ENCODE measurements at places on chromosomes 1 and 21.
A peak's percentile ranks its signal among the peaks of the same experiment; 100 is the strongest.

DNA sequence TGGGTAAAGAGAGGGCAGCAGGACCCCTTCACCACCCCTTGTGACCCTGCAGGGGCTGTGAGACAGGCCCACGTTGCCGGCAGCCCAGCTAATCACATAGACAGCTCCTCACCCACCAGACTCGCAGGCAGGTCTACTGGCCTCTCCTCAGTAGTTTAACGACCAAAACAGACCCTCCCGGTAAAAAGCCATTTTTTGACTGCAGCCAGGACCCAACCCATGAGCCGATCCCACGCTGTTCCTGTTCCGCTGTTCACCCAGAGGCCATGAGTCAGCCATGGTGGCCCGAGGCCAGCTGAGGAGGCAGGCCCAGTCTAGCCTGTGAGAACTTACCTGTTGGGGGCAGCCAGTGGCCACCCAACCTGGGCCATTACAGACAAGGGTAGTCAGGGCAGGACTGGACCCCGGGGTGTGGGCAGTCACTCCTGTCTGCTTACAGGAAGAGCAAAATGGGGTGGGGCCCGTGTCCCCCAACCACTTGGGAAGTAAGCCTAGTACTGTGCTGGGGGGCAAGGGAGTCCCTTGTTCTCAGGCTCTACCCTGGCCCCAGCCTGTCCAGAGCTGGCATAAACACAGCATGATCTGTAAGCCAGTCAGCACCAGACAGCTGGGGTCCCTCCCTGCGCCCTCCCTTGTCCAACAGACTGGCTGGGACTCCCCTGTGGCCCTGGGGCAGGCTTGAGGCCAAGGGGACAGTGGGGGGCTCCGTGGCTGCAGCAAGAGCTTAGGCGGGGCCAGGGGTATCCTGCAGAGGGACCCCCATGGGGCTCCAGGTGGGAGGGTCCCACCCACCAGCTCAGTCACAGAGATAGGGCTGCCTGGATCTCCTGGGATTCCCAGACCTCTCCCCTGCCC lies 61.9 kb downstream of the WNT9A start:
- peak; percentile 91 for DNase-seq

DNA sequence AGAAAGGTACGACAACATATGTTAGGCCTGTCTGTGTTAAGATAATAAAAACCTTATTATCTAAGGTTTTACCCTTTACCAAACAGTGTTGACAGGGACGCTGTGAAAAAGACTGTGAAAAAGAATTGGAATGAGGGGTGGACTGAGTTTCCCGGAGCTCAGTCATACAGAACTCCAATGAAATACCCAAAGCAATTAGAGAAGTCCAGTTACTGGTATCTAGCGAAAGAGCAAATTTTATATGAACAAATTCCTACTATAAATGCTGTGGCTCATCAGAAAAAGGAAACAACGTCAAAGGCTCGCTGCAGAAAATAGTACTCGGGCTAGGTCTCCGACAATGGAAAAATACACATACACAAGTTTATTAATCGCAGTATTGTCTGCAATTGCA lies 708 bp upstream of the RBBP5 start:
- DNase-seq: no peak

DNA sequence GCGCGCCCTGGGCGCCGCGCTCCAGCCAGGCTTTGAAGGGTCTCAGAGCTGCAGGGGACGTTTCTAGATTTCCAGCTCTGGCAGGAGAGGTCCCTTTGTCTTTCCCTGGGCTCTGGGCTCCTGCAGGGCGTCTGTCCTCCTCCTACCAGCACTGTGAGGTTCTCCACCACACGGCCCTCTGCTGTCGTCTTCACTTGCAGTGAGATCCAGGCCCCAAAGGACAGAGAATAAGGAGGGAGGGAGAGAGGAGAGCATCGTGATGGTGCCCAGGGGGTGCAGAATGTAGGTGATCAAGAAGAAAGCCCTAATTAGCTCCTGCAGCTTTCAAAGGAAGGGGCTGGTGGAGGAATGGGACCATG lies 4.2 kb upstream of the GNB1 start:
- DNase-seq: no peak

GRCh38 chr1:45545019-45545493 lies 5.6 kb upstream of the AKR1A1 start:
- peak; percentile 50 for DNase-seq

GRCh38 chr1:116538544-116538943 lies 32.3 kb downstream of the CD58 start:
- DNase-seq: peak; percentile 85

DNA sequence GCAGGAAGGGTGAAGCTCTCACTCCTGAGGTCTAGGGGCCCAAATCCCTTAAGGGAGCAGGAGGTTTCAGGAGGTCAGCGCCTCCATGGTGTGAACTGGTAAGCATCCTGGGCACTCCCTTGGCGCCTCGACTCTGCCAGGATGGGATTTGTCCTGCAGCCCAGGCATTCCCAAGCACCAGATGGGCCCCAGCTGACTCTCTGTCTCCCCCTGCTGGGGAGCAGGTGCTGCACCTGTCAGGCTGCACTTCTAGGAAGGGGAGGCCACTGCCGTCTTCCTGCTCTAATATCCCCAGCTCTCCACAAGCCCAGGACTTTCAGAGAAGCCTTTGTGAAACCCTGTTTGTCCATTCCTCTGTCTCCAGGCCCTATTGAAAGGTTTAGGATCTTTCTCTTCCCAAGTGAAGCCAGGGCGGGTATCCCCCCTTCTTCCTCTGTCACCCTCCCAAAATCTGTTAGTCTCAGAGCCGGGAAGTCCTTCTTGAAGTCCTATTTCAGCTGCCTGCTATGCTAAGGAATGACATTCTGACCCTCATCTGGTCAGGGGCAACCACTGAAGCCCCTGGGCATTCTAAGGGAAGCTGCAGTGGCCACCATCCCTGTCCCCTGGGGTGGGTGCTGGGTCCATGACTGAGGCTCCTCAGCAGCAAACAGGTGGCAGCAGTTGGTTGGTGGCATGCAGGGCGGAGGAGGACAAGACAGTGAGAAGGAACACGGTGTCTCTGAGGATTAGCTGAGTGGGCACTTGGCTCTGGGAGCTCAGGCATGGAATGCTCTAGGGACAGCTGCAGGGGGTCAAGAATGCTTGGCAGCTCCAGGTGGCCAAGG lies 3.2 kb downstream of the MYBPH start:
- DNase-seq: peak; percentile 73

Measured in epithelial cell of esophagus (primary cell).